ENCODE measurements at places on chromosomes 12 and 14. TPM values are rescaled to one million over a fixed set of nuclear protein-coding genes. Genes with fewer than 3 reads are reported as not detected.
A peak's percentile ranks its signal among the peaks of the same experiment; 100 is the strongest.

DNA sequence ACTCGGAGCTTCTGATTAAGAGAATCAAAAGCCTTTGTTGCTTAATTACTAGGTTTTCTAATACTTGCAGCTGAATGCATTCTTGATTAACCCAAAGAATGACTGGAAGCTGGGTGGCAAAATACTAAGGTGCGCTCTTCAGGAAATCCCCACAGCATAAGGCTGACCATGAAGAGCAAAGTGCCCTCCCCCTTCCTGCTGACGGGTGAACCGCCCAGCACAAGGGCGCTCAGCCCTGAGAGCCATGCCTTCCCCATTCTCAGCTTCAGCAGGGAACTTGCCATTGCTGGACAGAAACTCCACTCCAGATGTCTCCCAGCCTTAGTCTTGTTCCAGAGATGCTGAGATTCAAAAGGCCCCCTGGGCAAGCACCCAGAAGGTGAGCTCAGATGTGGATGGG, 27.2 kb upstream of the FBRSL1 start:
- DNase-seq = no peak

GRCh38 chr12:133058203-133059113, 21.1 kb downstream of the ZNF84 start:
- no peak for DNase-seq

DNA sequence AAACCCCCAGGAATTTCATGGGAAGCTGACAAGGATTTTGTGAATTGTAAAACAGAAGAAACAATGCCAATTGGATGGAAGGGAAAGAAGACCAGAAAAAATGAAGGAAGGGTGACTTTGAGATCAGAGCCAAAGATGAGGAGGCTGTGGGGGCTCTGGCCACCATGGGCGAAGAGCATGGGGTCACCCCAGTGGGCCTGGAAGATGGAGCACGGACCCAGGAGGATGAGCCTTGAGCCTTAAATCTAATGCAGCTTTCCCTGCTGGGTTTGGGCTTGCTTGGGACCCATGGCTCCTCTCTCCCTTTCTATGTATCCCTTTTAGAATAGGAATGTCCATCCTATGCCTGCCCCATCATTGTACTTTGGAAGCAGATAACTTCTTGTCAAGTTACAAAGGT, 322.2 kb downstream of the TMEM121 start:
- DNase-seq = no peak

Gene CYP46A1
- total RNA-seq = 0.40 TPM

GRCh38 chr12:32179011-32179395, 72.4 kb downstream of the BICD1 start:
- DNase-seq = no peak

- DNase-seq = no peak
These were observed 111.2 kb upstream of the NPAS3 start for GRCh38 chr14:32827514-32827913.

DNA sequence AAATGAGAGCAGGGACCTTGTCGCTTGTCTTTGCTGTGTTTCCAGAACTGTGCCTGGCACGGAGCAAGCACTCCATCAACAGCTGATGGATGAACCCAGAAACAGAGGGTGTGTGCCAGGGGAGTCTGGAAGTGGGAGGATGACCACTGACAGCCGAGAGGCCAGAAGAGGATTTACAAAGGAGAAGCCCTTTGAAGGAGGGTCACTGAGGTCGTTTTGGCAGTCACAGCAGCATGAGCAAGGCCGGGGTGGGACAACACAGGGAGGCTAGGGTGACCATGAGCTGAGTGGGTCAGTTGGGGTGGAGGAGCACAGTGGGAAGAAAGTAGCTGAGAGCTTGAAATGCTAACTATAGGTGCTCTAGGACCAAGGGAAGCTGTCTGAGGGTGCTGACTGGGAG, 199.6 kb downstream of the NTF3 start:
- no peak for DNase-seq

DNA sequence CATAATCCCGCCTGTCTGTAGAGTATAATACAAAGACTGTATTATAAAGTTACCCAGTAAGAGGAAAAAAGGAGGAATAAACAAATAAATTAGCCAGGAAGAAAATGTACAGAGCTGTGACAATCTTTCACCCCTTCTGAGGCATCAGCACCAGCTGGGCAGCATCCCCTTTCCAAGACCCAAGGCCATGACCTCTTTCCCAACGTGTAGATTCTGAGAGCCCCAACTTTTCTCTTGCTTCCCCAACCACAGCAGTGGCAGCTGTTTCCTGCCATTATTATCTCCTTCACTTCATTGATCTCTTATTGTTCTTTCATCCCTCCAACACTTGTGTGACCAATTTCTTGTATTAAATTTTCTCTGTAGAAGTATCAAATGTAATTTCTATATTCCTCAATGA, 101.6 kb downstream of the BBS10 start:
- no peak for DNase-seq

Gene SPIC
- total RNA-seq = not detected

Gene MYF5
- not detected for total RNA-seq

DNA sequence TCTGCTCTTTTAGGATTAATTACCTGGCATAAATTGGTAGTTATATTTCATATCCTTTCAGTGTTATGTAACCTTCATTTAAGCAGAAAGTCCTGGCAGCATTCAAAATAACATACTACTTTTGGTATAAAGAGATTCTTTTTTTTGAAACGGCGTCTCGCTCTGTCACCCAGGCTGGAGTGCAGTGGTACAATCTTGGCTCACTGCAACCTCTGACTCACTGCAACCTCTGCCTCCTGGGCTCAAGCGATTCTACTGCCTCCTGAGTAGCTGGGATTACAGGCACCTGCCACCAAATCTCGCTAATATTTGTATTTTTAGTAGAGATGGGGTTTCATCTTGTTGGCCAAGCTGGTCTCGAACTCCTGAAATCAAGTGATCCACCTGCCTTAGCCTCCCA, 9.2 kb downstream of the KTN1 start:
- DNase-seq = no peak

- DNase-seq = no peak
These were observed 11.6 kb upstream of the C12orf75 start for GRCh38 chr12:105318651-105319483.

- no peak for DNase-seq
These were observed 24.2 kb downstream of the NINJ2 start for GRCh38 chr12:638953-639557.

DNA sequence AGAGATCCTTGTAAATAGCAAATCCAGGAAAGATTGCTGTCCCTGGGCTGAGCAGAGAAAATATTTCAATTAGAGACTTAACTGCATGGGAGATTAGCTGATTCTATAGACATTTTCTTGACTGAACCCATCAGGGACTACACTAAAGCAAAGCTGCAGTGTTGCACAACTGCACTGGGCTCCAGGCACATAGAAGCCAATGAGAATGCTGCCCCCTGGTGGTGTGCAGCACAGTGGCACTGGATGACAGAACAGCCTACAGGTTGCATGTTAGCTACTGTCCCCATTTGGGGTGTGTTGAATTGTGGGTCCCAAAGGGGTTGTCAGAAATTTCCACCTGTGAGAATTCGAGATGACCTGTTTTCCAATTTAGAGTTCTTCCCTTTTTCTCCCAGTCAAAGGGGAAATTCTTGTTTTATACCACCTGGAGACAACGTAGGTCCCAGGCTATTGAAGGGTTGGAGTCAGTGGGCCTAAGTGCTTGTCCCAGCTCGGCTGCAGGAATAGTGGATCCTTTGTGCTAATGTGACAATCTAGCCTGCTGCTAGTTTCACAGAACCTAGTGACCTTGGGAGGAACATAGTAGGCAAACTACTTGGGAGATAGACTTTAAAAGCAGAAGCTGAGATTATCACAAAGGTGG, 114.7 kb downstream of the SLC8A3 start:
- DNase-seq = peak; percentile 68

DNA sequence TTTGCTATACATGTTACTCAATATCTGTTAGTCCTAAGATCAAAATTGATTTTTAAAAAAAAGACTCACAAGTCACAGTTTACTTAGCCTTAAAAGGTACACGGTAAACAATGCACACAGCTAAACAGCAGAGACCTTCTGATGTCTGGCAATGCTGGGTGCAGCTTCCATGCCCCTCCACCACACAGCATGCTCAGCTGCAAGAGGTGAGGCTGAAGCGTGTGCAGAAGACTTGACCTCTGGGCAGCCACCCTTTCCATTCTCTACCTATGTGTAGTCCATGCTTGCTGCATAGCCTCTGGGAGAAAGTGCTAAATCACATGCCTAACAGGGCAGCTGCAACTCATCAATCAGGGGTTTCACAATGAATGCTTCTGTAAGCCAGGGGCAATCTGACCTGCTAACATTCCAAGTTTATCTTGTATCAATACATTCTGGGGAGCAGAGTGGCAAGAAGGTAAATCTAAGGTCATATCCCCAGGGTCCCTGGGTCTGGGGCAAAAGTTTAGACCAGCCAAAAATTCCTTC, 44.5 kb upstream of the AMN1 start:
- no peak for DNase-seq

GRCh38 chr14:95157327-95158189, at the start of gene DICER1:
Gene DICER1, minus strand, starts transcription at chr14:95157529. Its CDS starts 24,071 bp downstream, at chr14:95133458.
- DNase-seq = peak; percentile 98

Gene ACOT2
- 54.9 TPM for total RNA-seq

- DNase-seq = no peak
These were observed 8.7 kb downstream of the RHOJ start for GRCh38 chr14:63212776-63213500.

GRCh38 chr12:116495260-116495659, 63.9 kb upstream of the MAP1LC3B2 start:
- no peak for DNase-seq

- no peak for DNase-seq
These were observed 361.1 kb upstream of the RPL10L start for GRCh38 chr14:47012533-47013280.

GRCh38 chr14:67533754-67534085, 630 bp downstream of the PLEKHH1 start:
- peak; percentile 36 for DNase-seq

DNA sequence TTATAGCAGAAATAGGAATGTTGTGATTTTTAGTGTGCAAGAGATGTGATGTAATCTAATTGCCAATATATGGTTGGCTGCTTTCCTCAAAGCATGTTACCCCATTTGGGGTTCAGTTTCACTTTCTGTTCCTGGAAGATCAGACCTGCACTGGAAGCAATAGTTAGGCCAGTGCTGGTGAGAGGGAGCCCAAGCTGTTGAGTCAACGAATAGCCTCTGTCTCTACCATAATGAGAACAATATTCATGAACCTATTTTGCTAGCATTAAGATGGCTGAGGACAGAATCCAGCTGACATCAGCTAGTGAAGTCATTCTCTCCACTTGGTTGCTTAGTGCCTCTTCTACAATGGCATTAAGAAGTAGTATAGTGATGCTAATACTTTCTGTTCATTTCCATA, 379.9 kb upstream of the DCN start:
- DNase-seq = no peak

DNA sequence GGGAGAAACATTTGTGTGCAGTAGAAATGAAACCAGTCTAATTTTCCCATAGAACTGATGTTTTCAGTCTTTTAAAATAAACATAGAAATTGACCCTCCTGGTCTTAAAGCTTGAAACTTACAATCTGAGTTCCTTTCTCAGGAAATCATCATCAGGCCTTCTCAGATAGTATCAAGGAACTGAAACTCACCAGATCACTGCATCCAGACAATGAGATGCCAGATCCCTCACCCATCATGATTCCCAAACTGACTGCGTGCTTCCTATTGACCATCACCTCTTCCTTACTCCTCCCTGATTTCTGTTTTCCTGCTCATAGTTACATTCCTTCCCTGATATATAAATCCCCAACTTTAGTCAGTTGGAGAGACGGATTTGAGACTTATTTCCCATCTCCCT, 195.0 kb upstream of the AMIGO2 start:
- no peak for DNase-seq

Gene KRT73
- not detected for total RNA-seq

Gene PRPF40B
- total RNA-seq = 3.7 TPM

DNA sequence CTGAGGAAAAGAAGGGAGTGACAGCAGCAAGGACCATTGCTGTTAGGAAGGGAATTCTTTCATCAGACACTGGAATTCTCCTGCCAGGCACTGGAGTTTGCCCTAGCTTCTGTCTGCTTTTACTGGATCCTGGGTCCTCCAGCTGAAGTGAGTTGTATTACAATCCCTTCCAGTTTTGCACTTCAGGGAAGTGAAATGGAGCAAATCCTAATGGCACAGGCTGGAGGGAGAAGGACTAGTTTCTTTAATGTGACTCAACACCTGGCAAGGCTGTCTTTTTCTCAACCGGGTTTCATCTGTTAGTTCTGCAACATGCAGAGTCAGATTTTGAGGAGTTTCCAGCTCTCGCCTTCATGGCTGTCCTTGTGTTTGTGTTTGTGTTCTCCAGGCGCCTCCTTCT, 45.8 kb downstream of the ETV6 start:
- DNase-seq = no peak

DNA sequence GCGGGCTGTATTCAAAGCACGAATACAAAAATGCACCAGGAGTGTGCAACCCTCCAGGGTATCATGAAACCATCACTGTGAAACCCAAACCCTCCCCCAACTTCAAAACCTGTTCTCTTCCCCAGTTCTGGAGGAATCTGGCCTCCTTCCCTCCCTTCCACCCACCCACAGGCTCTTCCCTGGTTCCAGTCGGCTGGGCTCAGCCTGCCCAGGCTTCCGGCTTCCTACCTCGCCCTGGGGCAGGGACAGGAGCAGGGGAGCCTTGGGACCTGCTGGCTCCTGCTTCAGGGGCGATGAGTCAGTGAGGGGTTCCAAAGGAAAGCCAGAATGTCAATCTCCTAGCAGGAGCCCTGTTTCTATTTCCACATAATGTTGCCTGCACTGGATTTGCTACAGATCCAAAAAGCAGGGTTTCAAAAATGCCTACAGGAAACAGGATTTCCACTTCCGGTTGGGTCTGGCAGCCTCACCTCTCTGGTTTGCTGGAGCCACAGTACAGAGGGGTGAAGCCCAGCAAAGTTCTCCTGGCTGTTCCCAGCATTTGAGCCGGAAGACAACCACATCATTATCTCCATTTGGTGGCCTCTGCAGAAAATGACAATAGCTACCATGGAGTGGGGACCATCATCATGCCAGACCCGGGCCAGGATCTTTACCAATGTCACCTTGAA, 278.3 kb downstream of the DPF3 start:
- DNase-seq = no peak

DNA sequence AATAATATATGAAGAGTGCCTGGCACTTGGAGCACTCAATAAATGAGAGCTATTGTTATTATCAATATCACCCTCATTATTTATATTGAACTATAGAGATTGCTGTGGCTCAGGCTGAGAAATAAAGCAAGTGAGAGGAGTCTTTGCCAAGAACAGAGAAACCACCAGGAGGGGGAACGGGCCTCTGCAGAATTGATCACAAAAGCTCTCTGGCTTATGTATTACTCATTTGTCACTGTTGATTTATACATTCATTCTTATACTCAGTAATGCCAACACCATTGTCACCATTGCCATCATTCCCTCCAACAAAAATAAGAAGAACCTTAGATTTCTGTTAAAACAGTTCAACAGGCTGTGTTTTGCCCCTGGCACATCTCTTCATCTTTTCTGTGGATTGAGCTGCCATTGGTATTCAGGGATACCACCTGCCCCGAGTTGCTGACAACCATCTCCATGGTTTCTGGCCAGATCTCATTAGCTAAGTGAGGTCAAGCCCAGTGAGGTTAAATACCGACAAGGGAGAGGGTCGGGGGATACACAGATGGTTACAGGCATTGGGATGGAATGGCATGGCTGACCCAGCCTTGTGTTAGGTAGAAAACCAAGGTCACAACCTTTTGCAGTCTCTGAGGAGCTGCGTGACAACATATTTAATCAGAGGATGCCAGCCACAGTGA, 21.8 kb upstream of the PCNX1 start:
- DNase-seq = no peak

- no peak for DNase-seq
These were observed 4.0 kb downstream of the ATG101 start for GRCh38 chr12:52073531-52074381.

Gene MYO1A
- 118 TPM for total RNA-seq

Gene SPX
- not detected for total RNA-seq

Gene TMEM30B
- 50.4 TPM for total RNA-seq

GRCh38 chr14:64605926-64606685, 56.3 kb downstream of the PPP1R36 start:
- no peak for DNase-seq

Data from transverse colon (tissue), 4 donors.